Kidney glomerular epithelial cell (primary cell): ENCODE measurements at places on chromosomes 2 and 18.

GRCh38 chr2:382728-383022 lies 94.8 kb upstream of the ALKAL2 start:
- DNase-seq = no peak

DNA sequence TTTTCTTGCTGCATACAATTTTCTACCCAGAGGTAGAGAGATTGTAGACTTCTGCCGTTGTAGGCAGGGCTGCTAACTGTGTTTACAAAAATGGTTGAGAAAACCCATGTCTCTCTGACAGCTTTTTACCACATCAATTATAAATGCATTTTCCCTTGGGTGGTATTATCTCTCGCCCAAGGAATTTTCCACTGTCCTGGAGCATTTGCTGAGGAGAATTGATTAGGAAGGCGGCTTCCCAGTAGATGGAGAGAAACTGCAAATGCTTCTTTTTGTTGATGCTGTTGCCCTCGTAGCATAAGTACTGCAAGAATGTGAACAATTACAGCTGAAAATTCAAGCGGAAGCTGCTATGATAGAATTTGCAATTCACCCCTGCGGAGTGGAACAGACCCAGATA lies 1007.7 kb upstream of the KLHL29 start:
- DNase-seq = no peak

DNA sequence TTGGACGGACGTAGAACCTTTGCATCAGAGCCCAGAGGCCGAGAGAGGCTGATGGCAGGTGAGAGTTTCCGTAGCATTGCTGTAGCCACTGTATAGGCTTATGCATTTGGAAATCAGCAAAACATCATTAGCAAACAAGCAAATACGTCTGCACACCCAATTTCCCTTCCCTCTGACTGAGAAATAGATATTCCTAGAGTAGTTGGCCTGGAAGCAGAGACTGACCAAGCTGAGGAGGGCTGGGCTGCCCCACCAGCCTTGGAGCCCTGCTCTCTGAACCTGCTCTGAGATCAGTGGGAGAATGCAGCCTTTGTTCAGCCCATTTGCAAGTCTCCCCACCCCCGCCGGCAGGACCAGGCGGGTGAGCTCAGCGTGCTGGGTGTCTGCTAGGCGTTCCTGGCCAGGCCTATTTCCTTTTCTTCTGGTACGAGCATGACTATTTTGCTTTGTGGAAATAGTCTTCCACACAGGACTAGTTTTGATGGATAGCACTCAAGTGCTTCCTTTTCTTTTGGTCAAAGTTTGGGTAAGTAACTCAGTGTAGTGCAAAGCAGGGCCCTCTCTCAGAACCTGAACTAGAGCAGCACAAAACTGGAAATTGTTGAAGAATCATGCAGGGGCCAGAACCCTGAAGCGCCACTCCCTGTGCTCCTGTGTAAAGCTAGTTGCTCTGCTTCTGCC lies 21.9 kb upstream of the RNF149 start:
- no peak for DNase-seq

- DNase-seq = no peak
These were observed 6.2 kb upstream of the GDF7 start for GRCh38 chr2:20660506-20661420.

DNA sequence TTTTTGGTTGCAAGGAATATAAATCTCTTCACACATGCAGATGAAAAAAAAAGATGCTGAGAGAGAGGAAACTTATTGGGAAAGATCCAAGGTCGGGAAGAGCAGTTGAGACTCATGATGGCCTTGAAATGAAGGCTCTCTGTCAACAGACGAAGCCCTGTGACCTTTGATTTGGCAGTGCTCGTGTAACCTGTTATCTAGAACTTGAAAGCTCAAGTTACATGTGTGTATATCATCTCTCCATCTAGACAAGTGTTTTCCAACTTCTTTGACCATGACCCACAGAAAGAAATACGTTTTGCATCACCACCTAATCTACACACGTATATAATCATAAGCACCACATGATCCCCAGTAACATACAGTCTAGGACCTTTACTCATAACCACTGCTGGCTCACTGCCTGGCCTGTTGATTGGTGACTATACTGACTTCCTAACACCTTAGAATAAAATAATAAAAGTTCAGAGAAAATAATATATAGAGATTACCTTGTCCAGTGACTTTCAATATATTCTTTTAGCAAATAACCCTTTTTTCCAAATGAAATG lies 319.0 kb upstream of the PKDCC start:
- DNase-seq = no peak

GRCh38 chr2:207231967-207232366 lies 66.2 kb upstream of the KLF7 start:
- no peak for DNase-seq

DNA sequence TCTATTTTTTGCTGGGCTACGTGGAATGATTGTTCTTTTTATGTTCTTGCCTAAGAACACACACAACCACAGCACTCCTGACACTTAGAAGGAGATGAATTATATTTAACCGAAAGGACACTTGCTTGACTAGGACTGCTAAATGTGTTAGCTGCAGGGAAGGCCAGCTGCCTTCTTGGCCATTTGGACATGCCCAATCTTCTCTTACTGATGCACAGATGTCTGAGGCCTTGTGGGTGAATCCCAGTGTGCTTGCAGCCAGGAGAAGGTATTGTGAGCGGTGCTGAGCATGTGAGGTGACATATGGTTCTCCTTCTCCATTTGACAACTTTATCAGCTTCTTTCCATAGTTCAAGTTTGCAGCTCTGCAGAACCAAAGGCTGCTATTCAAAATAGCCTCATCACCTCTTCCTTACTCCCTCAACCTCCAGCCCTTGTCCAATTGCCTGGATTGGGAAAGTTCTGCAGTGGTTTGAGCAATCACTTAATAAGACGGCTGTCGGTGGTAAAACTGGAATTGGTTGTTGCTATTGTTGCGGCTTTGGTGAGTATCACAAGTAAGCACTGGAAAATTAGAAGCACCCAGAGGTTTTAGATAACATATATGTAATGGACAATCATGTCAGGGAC lies 1113.3 kb downstream of the TSN start:
- DNase-seq = no peak

- DNase-seq = peak; percentile 80
These were observed 140.4 kb upstream of the VRK2 start for GRCh38 chr2:57906152-57906732.

- DNase-seq = no peak
These were observed 3.0 kb downstream of the COL5A2 start for GRCh38 chr2:189176516-189176915.

GRCh38 chr18:64202210-64202836 lies 53.4 kb upstream of the LINC00305 start:
- no peak for DNase-seq

DNA sequence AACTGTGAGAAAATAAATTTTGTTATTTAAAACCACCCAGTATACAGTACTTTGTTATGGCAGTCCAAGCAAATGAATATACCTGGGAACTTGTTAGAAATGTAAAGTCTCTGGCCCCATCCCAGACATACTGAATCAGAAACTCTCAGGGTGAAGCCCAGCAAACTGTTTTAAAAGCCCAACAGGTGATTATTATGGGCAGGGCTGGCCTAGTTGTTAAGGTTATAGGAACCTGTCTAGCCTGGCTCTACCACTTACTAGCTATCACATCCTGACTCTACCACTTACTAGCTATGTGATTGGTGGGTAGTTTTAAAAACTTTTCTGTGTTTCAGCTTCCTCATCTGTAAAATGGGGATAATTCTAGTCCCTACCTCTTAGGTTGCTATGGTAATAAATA lies 8.0 kb upstream of the DARS1 start:
- no peak for DNase-seq

DNA sequence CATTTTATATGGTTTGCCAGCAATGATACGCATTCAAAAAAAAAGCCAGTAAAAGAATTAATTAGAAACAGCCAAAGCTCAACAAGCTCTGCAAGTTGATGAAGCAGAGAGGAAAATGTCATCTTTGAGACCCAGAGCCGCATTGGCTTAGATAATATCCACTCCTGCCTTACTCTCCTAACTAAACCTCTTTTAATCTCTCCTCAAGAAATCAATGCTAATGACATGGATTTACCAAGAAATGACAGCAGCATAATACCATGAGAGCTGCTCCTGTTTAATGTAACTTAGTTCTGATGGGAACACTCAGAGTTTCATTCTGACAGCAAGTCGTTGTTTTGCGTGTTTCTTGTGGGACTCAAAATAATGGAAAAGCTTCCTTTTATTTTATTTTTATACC lies 1099.4 kb upstream of the PIK3C3 start:
- DNase-seq = no peak
